ENCODE measurements at places on chromosomes 4 and X. TPM values are rescaled to one million over a fixed set of nuclear protein-coding genes. Genes with fewer than 3 reads are reported as not detected.

KLKB1 gene
- not detected for total RNA-seq

C4orf36 gene
- not detected for total RNA-seq

BCAP31 gene
- 115 TPM for total RNA-seq

ARL13A gene
- total RNA-seq = not detected

BMX gene
- total RNA-seq = not detected

TLR6 gene
- total RNA-seq = 2.7 TPM

SHROOM2 gene
- total RNA-seq = not detected

TRO gene
- 7.0 TPM for total RNA-seq

PLK4 gene
- 47.3 TPM for total RNA-seq

SLC9A7 gene
- 10.0 TPM for total RNA-seq

MAGEB2 gene
- not detected for total RNA-seq

FUNDC1 gene
- total RNA-seq = 11.1 TPM

SOX3 gene
- total RNA-seq = not detected

PABPC1L2A gene
- total RNA-seq = not detected

PDCL2 gene
- not detected for total RNA-seq

ATP1B4 gene
- not detected for total RNA-seq

JCHAIN gene
- not detected for total RNA-seq

UGT2B17 gene
- not detected for total RNA-seq

SMPX gene
- not detected for total RNA-seq

RADX gene
- total RNA-seq = 9.6 TPM

SULT1B1 gene
- total RNA-seq = 0.52 TPM

TMEM164 gene
- total RNA-seq = 24.1 TPM

SRPX gene
- total RNA-seq = 1.4 TPM

Data from activated T-helper 17 cell treated with anti-CD3 and anti-CD28 coated beads, Interleukin-2, amount 50 U/mL, for 72 hours (primary cell).